ENCODE measurements at places on chromosomes 7 and 10.

DNA sequence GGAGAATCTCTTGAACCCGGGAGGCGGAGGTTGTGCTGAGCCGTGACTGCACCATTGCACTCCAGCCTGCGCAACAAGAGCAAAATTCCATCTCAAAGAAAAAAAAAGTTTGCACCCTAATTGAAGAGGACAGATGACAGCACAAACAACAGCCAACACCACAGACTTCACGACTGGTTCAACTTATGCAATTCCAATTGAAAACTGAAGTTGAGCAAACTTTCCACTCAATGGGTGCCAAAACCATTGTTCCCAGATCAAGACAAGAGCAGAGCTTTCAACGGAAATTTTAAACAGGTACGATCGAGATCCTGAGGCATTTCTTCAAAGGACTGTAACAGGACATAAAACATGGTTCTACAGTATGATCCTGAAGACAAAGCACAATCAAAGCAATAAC, 149.7 kb downstream of the KMT2E start:
- DNase-seq: no peak

GRCh38 chr10:16886031-16886430, 68.8 kb upstream of the RSU1 start:
- DNase-seq: no peak

- DNase-seq: no peak
These were observed 73.7 kb downstream of the INSIG1 start for GRCh38 chr7:155371331-155371883.

GRCh38 chr7:12839508-12840153, 152.2 kb downstream of the ARL4A start:
- DNase-seq: no peak

DNA sequence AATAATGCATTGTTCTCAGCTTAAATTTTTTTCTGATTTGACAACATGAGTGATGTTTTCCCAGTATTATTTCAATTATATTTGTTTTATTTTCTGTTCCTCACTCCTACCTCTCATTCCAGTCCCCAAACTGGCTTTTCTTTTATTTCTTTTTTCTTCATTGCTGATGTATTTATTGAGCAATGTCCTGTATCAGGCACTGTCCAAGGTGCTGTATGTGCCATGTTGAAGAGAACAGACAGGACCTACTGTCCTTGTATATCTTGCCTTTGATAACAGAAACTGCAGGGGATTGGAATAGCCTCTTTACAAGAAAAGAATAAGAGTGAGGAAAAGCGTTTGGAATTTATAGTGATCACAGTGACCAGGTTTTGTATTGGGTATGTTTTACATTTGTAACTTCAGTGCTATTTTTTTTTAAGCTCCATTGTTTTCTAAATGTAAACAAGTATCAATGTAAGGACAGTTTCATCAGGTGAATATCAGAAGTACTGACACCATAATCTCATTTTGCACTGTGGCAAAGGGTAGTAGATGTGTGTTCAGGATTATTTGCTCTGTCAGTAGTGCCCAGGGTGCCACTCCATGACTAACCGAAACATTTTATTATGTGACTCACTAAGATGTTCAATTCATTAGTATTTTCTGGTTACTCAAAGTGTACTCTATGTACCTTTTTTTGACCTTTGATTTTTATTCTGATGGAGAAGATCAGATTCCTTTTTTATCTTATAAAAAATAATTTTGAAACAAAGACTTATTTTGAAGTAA, 15.6 kb upstream of the CLDN12 start:
- no peak for DNase-seq

GRCh38 chr10:47408606-47409005, 24.5 kb upstream of the ZNF488 start:
- no peak for DNase-seq

DNA sequence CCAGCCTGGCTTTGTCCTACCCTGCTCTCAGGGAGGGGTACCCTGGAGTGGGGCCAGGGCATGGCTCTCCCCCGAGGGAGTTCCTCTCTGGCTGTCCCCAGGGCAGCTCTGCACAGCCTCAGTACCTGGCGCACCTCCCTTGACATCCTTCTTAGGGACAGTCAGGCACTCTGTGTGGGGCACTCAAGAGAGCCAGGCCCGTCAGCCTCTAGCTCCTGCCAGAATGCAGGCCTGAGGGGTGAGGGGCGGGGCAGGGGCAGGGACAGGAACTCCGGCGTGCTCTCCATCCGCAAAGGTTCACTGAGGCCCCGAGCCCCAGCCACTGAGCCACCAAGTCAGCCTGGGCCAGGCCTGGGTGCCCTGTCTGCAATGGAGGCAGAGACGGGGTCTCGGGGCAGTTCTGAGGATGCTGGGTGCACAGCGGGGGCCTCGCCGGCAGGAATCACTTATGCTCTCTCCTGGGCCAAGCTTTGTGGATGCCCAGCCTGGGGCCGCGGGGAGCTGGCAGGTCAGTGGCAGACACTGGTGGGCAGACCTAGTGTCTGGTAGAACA, 10.1 kb downstream of the LIMK1 start:
- DNase-seq: no peak

DNA sequence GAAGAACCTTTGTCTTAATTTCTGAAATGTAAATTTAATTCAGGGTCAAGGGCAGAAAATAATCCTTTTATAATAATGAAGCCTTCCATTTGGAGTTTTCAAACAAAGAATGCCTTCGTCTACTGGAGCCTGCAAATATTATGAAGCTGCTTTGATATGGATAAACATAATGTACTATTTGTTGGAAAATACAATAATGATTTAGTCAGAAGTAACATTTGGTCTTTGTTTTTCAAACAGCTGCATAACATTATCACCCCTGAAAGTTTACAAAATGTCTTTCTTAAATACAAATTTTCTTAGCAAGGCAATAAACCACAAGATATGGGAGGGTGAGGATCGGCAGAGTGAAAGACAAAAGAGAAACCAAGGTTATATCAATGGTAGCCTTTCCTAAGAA, 41.5 kb downstream of the TMEM26 start:
- no peak for DNase-seq

GRCh38 chr10:92740762-92741161, 51.0 kb downstream of the HHEX start:
- no peak for DNase-seq

GRCh38 chr10:104735757-104736391, 94.8 kb downstream of the SORCS3 start:
- DNase-seq: no peak

GRCh38 chr7:155363852-155364600, 66.3 kb downstream of the INSIG1 start:
- DNase-seq: no peak

DNA sequence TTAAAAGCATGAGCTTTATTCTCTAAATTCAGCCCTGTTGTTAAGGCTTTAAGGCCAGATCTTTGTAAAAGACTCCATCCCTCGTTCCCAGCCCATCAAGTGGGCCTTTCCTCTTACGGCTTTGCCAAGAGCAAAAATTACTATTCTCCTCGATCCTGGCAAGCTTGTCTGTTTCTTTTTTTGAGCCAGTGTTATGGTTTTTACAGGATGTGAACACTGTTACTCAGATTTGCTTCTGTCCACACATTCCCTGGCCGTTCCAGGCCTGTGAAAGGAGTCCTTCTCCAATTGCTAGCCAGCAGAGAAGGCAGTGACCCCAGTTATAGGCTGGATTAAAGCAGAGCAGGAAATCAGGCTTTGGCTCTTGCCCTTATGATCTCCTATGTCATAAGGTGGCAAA, 47.0 kb upstream of the EPC1 start:
- no peak for DNase-seq

DNA sequence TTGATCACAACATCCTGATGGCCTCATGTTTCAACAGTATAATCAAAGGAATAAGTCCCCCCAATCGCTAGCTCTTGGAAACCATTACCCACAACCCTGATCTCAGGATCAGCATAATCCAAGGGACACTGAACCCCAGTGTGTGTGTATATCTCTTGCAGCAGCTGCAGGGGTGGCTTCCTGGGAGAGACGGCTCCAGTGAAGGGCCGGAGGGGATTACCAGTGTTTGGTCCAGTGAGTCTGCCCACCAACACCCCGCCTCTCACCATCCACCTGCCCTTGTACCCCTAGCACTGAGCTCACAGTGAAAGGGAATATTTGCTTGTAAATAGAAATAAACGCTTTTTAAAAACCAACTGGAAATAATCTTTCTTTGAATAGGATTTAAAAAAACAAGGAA, 63.1 kb downstream of the FAM53B start:
- no peak for DNase-seq

GRCh38 chr10:19824381-19825342, 8.4 kb downstream of the PLXDC2 start:
- DNase-seq: no peak

DNA sequence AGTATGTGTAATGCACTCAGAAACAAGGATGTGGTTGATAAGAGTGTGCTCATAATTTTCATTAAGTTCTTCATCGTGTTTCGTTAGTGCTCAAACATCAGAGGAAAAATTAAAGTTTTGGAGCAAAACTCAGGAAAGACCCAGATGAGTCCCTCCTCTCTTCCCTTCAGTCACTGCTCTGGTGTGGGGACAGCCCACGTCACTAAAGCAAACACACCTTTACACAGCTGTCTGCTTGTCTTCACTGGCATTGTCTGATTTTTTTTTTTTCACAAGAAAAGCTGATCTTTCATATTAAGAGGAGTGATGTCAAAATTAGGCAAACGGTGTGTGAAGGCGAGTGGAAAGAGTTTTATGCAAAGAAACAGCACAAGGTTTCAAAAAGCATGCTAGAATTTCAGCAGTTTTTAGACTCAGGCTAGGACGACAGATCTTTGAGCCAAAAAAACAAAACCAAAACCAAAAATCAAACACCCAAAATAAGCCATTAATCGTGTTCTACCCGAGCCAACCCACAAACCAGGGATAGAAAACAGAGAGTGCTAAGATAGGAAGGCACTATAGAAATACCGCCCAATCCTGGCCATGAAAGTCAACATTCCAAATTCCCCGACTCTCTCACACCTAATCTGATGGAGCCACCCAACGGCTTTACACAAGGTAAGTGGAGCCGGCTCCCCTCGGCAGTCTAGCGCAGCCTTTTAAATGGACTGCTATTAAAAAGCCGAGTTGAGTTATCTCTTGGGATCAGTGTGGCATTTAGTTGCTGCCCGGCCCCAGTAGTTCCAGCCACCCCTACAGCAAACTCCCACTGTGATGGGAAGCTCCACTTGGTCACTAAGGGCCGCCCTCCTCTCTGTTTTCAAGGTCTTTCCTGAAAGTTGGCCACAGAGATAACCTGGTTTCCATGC, 27.9 kb upstream of the GATA3 start:
- no peak for DNase-seq
